ENCODE measurements at places on chromosomes 5 and 9.
A peak's percentile ranks its signal among the peaks of the same experiment; 100 is the strongest.

- no peak for DNase-seq
Observed at GRCh38 chr9:115781070-115781736, 372.4 kb upstream of the PAPPA start.

GRCh38 chr5:54525692-54526091 is 8.1 kb downstream of the SNX18 start:
- DNase-seq, result no peak

DNA sequence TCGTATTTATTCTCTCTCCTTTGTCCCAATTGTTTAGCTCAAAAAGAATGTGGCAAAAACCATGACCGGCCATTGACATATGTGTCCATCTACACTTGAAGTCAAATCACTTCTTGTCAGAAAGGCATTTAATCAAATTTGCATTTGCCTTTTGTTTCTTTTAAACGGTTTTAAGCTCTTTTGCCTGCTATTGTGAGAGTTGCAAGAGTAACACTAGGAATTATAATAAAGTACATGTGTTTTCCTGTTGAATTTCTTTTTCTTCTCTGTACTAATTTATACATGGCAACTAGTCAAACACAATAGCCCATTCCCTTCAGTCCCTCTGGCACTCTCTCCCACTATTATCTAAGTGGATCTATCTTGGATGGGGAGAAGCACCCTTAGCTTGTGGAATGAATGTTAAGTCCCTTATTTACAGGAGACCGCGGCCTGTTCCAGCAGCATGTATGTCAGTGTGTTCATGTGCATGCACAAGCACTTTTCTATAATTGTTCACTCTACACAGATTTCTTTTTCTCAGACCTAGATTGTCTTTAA is 3.2 kb downstream of the ADAMTSL1 start:
- no peak for DNase-seq

GRCh38 chr5:13910637-13911288 is 33.7 kb downstream of the DNAH5 start:
- no peak for DNase-seq

DNA sequence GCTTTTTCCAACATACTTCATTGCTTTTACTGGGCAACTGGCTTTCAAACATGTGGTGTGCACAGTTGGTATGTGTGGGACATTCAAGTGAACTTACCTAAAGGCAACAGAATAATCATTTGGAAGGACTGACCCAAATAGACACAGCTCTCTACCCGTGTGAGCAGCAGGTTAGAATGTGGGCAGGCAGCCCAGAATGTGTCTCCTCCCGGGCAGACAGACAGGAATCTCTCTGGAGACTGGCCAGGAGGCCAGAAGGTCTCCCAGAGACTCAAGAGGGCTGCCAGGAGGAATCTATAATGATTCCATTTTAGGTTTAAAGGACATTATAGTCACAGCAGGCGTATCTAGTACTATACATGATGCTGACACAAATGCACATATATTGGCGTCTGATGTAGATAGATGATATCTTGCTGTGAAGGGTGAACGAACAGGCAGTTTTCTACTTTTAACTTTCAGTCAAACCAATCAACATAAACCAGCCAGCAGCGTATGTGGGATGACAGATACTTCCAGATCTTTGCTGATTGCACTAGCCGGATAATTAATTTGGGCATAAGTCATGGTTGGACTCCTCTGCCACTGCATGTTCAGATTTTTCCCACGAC is 297.4 kb upstream of the ZNF608 start:
- no peak for DNase-seq

GRCh38 chr9:129081388-129081904 is 535 bp downstream of the DOLPP1 start:
- no peak for DNase-seq

DNA sequence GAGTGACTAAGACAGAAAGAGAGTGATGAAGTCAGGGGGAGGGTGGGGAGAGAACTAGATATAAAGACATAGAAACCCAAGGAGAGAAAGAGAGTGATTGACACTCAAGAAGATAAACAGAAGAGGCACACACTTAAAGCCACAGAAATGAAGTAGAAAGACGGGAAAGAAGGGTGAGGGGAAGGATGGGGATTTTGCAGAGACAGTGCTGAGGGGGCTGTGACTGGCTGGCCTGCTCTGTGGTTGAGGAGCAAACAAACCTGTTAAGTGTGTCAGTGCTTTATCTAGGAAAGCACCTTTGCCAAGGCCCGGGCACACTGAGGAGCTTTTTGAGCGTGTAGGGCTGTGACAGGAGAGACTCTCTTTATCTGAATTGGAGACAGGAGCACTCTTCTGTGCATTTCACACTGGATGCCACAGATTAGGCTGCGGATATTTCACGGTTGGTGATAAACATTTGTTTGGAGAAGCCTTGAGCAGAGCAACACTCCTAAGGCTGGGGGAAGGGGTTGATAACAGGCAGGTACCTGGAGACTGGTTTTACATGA is 109.1 kb downstream of the DOCK2 start:
- DNase-seq, result no peak

DNA sequence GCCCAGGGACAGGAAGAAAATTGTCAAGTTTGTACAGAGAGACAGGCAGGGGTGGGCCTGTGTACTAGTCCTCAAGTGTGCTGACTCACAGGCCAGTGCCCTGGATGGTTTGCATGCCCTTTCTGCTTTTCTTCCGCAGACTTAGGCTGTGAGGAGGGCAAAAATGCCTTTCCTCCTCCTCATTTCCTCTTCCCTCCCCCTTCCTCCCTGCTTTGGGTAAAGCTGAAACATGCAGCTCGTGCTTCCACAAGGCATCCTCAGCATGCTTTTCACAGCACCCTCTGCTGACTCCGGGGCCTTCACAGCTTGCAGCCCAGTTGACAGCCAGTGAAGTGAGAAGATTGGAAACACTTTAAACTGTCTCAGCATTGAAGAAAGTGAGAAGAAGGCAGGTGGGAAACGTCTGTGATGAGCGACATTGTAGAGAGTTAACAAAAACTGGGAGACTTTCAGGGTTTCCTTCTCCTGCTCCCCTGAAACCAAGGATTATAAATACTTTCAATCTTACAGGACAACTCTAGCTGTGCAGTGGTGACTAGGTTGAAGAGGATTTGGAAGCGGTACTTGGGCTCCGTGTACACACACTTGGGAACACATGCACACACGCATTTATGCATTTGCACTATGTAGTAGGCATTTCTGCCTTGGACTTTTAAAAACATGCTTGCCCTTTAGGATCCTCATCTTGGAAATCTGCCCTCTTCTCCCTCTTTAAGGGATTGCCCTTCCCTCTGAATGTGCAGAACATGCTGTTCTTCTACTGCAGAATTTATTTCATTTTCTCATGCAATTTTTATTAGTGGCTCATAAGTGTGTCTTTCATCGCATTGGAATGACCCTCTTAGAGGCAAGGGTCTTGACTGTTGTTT is 138.8 kb downstream of the GRIA1 start:
- DNase-seq, result no peak

DNA sequence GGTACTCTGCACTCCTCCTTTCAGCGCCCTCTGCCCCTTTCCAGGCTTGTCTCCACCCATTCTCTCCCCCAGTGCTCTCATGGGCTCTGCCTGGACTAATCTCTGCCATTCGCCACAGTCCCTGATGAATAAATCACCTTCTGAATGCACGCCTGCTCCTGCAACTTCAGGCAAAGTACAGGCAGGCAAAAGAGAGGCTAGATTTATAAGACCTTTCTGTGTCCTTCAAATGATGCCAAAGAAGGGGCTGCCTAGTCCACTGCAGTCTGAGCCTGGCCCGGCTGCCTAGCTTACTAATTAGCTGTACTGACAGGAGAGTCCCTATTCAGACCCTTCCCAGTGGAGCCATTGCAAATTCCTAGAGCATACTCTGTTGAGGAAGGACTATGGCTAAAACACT is 7.4 kb downstream of the FGF1 start:
- DNase-seq, result no peak

- no peak for DNase-seq
Observed at GRCh38 chr9:123925819-123926218, 4.1 kb downstream of the DENND1A start.

GRCh38 chr5:56019306-56020272 is 24.8 kb upstream of the IL6ST start:
- peak; percentile 23 for DNase-seq

DNA sequence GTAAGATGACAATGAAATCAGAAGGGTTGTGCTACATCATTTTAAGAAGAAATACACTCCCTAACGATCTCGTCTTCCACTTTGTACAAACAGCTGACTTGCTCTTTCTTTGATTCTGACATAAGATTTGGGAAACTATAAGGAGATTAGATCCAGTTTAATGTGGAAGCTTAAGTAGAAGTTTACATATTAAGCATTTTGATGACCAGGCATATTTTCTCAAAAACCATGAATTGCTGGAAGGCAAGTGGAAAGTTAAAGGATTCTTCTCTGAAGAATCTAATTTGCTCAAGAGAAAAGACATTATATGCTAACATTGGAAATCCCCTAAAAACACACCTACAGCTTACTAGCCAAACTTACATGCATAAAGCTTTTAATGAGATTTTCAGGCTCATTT is 531.9 kb upstream of the PTPRD start:
- DNase-seq, result no peak

GRCh38 chr9:122791872-122792669 is 3.3 kb downstream of the OR5C1 start:
- DNase-seq, result no peak

Data from CD4-positive, alpha-beta T cell treated with Interleukin-21 for 1 hour (primary cell).